Stimulated activated CD4-positive, alpha-beta T cell treated with anti-CD3 and anti-CD28 coated beads, Interleukin-1b, Interleukin-23, amount 100 ng/mL, for 1 hour (primary cell): ENCODE measurements at places on chromosomes 3 and 15.
A peak's percentile ranks its signal among the peaks of the same experiment; 100 is the strongest.

DNA sequence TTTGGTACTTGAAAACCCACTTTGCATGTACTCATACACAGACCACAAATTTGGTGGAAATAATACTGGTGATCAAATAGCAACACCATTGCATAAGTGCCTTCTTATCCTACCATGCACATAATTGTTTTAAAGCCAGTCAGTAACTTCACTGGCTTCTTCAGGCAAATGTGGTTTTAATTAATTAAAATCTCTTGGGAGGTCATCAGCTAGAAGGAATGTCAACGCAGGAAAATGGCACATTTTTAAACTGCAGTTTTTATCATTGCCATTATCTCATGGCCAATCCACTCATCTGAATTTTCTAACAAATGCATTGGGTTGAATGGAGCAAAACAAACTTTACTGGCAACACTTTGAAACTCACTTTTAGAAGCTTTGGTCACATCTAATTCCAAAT lies 105.7 kb upstream of the ZPLD1 start:
- no peak for DNase-seq

- DNase-seq: no peak
Observed at GRCh38 chr3:42118762-42119361, 27.7 kb downstream of the TRAK1 start.

GRCh38 chr3:143298380-143298779 lies 178.8 kb downstream of the CHST2 start:
- no peak for DNase-seq

- no peak for DNase-seq
Observed at GRCh38 chr3:4756855-4757574, 222.2 kb upstream of the BHLHE40 start.

GRCh38 chr15:99683000-99683670 lies 50.1 kb downstream of the LYSMD4 start:
- no peak for DNase-seq

GRCh38 chr15:85534031-85534430 lies 153.6 kb downstream of the AKAP13 start:
- DNase-seq: no peak

DNA sequence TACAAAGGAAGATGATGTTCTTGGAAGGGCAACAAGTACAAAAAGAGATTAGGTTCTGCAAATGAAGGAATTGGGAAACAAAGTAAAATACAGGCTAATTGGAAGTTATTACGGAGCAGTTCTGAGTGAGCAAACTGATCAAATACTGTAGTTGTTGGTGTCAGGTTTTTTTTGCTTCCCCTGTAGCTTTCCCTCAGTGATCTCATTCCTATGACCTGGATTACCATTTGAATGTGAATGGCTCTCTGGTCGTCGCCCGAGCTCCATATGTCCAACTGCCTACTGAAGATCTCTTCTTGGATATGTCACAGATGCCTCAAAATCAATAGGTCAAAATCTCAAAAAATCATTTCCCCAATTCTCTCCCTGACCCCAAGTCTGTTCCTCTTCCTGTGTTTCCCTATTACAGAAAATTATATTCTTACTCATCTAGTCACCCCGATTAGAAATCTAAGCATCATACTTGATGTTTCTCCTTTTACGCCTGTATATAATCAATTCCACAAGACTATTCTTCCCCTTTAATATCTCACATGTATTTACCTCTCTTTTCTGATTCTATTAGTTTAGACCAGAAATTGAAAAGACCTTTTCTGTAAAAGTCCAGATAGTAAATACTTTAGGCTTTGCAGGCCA lies 29.0 kb downstream of the GOLM2 start:
- DNase-seq: no peak

DNA sequence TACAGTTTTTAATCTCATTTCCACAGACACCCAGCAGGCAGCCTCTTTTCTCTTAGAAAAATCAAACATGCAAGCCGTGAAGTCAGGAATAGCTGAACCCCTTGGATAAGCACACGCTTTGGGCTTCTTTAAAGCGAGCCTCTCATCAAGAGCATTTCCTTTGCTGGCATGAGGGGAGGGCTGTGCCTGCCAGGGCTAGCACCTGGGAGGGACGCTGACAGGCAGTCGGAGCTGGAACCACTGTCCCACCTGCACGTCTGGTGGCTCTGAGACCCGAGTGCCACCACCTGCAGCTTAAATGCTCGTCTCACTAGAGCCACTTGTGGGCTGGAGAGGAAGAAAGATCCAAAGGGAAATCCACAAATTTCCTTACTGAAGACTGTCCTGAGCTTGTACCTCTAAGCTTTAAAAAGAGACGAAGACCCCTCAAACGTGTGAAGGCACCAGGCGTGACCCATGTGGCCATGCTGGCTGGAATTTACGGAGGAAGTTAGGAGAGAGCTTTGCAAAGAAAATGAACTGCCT lies 9.4 kb downstream of the MAP6D1 start:
- no peak for DNase-seq

DNA sequence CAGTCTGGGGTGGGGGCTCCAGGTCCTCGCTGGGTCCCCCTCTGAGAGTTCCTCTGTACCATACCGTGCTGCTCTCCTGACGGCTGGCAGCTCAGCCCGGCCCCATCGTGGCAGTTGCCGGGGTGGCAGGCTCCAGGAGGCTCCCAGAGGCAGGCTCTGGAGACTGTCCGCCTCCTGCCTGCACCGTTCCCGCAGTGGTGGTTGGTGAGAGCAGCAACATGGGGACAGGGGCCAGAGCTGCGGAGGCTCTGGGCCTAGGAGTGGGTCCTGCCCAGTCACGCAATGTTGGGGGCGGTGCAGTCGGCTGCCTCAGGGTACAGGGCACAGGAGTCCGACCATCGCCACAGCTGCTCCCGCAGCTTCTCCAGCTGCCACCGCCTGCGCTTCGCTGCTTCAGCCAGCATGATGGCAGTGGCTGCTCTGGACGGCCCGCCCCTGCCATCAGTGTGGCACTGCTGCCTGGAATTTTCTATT lies 492.7 kb downstream of the AGBL1 start:
- DNase-seq: no peak

- no peak for DNase-seq
Observed at GRCh38 chr3:77328690-77329089, 288.8 kb downstream of the ROBO2 start.

GRCh38 chr3:42608581-42608980 lies 8.1 kb downstream of the NKTR start:
- no peak for DNase-seq

- no peak for DNase-seq
Observed at GRCh38 chr3:101898752-101899169, 49.4 kb downstream of the NFKBIZ start.

GRCh38 chr3:182261041-182261440 lies 532.3 kb upstream of the ATP11B start:
- no peak for DNase-seq

GRCh38 chr15:51973775-51974174 lies 2.2 kb upstream of the LEO1 start:
- no peak for DNase-seq

DNA sequence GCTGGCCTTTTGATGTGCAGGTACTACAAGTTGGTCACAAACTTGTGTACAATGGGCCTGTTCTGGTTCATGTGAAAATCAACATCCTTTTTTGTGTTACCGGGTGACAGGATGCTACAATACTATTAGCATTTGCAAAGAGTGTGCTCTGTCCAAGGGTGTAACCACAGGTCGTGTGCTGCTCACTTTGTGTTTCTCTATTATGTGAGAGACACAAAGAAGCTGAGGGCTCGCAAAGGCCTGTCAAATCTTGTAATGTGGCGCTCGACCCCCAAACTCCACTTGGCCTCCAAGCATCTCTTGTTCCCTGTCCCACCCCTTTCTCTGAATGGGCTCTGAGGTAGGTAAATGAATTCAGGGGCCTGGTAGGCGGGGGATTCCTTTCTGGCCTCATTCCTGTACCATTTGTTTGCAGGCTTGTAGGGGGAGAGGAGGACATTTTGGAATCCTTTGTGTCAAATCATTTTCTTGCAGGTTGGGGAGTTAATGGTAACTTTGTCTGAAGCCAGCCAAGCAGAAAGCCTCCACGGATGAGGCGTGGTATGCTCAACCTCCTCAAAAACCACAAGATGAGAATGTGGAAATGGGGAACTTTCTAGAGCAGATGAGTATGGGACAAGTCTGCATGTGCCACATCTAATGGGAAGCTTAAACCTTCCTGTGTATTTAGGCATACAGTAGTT lies 109.1 kb downstream of the OPA1 start:
- DNase-seq: no peak

GRCh38 chr3:17505856-17506255 lies 236.6 kb downstream of the TBC1D5 start:
- no peak for DNase-seq

DNA sequence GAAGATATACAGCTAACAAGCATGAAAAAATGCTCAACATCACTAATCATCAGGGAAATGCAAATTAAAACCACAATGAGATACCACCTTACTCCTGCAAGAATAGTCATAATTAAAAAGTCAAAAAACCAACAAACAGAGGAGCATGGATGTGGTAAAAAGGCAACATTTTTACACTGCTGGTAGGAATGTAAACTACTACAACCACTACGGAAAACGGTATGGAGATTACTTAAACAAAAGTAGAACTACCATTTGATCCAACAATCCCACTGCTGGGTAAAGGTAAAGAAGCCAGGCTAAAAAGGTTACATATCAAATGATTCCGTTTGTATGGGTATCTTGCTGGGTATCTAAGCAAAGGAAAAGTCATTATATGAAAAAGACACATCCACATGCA lies 53.8 kb downstream of the STAG1 start:
- no peak for DNase-seq

DNA sequence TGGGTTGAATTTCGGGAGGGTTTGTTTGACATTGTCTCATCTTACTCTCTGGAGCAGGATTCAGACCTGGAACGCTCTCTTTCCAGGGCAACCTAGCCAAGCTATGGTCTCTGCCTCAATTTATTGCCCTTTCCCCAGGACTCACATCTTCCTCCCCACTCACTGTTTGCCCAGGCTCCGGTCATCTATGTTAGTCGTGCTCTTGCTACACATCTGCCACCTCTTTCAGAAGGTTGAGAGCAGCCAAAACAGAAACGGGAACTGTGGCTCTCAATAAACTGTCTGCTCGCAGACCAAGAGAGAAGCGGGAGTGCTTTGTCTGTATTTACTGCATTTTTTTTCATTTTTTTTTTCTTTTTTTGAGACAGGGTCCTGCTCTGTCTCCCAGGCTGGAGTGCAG lies 81.6 kb downstream of the ST6GAL1 start:
- no peak for DNase-seq

DNA sequence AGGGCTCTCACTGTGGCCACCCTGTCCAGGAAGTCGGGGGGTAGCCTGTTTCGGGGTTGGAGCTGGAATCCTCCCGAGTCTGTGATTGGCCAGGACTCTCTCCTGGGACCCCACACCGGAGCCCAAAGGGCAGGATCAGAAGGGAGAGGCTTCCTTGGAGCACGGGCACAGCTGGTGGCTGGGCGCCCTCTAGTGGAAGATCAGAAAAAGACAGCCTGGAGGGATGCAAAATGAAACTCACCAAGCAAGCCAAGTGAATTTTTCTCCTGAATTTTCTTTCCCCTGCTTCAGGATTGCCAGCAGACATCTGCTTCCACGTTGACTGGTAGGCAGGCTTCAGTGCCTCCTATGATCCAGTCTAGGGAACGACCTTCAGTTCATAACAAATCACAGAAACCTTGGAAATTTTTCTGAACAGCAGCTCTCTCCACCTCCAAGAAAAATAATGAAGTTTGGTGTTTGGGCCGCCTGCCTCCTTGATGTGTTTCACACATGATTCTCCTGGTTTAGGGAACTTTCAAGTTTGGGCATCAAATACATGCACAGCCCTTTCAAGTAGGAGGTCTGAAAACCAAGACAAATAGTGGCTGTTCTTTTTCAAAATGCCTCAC lies 224.6 kb downstream of the VPS13C start:
- peak; percentile 32 for DNase-seq

DNA sequence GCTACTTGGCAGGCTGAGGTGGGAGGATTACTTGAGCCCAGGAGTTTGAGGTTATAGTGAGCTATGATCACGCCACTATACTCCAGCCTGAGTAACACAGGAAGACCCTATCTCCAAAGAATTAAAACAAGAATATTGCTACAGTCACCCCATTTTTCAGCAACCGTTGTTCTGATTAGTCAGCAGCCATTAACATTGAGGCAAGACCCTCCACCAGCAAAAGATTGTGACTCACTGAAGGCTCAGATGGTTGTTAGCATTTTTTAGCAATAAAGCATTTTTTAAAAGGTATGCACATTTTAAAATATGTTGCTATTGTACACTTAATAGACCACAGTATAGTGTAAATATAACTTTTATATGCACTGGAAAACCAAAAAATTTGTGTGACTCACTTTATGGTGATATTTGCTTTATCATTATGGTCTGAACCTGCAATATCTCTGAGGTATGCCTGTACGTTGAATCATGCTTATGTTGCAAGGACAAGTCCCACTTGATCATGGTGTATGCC lies 492.6 kb downstream of the SQOR start:
- DNase-seq: no peak

DNA sequence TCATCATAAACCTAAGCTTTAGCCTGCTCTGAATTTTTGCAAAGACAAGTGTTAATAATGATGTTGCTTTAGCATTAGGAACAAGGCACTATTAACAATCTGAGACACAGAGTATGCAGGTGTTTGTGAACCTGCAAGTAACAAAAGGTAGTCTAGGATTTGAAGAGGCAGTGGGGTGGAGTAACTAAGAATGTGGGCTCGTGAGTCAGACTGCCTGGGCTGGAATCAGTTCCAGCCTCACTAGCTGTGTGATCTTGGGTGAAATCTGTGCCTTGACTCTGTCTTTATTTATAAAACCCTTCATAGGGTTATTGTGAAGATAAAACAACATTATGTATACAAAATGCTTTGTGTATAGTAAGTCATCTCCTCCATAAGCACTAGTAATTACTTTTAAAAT lies 610.6 kb upstream of the CFAP20DC start:
- DNase-seq: no peak

- DNase-seq: no peak
Observed at GRCh38 chr3:157479464-157480243, 23.6 kb downstream of the VEPH1 start.

DNA sequence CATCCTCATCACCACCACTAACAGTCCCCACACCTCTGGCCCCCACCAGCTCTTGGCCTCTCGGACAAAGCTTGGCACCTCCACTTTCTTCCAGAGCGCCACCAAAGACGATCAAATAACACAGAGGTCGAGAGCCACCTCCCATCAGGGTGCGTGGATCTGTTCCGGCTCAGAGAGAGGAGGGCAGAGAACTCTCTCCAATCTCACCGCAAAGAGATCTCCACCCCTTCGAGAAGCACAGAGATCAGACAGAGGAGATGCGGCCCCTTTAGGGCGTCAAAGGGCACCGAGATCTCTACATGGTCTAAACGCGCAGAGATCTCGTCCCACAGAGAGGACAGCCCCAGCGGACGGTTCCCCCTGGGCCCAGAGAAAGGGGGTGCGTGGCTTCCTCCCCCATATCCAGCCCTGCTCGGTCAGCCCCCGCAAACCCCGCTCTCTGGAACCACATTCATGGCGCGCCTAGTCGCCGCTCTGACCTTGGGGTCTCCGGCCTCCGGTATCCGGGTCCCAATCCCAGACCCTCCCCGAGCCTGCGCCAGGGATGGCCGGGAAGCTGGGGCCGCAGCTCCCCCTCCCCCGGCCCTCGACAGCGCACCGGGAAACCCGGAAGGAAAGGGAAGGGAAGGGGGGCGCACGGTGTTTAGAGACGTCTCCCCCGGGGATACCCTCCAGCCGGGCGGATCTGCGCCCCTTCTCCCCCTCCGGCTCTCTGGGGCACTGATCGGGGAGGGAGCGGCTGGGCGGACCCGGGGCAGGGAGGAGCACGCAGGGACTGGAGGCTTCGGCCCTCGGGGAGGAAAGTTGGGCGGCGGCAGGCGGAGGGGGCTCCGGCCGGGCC lies 608 bp downstream of the SCN5A start:
- DNase-seq: no peak
